Activated T-cell treated with anti-CD3 and anti-CD28 coated beads, Interleukin-2, amount 50 U/mL, for 72 hours (primary cell): ENCODE measurements at places on chromosomes 11 and 22. TPM values are rescaled to one million over a fixed set of nuclear protein-coding genes. Genes with fewer than 3 reads are reported as not detected.

DNA sequence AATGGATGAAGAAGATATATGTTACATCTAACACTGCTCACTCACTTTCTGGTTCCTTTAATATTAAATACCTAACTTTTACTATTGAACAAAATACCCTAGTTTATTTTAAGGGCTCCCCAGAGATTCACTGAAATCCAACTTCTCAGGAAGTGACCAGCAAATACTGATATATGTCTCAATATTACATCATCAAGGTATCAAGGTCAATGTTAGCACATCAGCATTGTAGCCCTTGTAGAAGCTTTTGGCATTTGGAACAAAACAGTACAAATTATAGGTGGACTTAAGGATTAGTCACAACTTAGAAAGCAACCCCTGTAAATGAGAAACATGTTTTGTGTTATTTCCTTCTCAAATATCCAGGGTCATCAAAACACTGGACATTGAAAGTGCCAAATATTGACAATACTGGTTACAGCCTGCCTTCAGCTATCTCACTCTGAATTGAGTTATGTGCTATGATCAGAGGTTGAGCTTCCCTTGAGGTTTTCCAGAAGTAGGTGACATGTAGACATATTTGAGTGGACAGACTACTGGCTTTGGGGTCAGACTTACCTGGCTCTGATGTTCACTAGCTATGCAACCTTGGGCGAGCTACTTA is 1.9 kb upstream of the ATL3 start:
- no peak for DNase-seq

Gene CRYBB1
- total RNA-seq: not detected

Gene CATSPER1
- 0.49 TPM for total RNA-seq

DNA sequence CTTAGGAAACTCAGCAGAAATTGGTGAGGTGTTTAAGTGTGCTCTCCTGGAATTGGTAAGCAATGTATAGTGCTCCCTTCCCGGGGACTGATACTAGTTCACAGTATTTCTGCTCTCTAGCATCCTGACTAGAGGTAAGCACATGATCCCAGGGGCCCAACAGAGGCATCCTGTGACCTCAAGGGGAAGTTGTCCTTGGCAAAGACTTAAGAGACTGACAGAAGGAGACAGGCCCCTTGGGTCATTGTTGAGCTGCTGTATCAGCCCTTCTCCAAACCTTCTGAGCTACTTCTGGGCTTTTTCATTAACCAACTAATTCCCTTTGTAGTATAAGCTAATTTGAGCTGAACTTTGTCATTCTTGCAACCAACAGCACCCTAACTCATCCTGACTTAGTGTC is 4.3 kb upstream of the TBC1D22A start:
- no peak for DNase-seq

Gene SLC39A13
- 21.0 TPM for total RNA-seq

GRCh38 chr11:65880027-65880426 is 390 bp downstream of the CTSW start:
- DNase-seq: no peak

GRCh38 chr11:1779806-1780699 is 16.3 kb upstream of the CTSD start:
- no peak for DNase-seq

Gene TPH1
- 0.25 TPM for total RNA-seq

DNA sequence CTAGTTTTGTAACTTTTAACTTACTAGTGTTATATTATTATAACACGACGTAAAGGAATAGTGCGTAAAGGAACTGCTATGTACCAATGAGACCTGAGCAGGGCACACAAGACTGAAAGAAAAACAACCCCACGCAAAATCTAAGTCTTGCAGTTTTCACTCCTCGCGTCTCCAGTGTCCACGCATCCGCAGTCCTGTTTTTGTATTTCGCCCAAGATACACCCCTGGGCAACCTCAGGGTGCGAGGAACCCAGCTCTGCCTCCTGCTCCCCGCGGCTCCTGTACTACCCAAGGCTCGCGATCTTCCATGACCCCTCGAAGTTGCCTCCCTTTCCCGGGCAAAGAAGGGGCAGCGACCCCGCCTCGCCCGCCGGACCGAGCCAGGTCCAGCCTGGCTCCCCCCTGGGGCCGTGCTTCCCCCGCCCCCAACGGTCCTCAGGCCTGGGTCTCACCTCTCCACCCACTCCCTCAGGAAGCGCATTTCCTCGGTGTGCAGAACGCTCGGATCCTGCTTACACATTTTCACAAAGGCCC is 393 bp downstream of the ST13 start:
- DNase-seq: no peak

Gene KRTAP5-7
- total RNA-seq: not detected

Gene NLRP14
- 0.12 TPM for total RNA-seq

DNA sequence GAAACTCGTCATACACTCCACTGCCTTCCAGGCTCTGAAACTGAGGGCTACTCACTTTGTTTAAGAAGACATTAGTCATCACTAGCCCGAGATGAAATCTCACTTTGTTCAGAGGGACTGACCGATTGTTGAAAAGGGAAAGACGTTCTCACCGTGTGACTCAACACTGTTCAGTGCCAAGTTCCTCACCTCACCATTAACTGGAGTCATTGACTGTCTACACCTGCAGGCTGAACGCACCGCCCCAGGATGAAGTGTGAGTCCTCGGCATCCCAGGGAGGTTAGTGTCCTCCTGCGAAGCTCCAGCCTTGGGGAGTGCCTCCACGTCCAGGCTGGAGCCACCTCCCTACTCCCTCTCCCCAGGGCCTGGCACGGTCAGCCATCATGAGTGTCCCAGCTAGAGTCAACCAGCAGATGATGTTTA is 30.4 kb downstream of the FADD start:
- DNase-seq: no peak

- DNase-seq: no peak
These were observed 110.0 kb downstream of the TIMP3 start for GRCh38 chr22:32911503-32911902.

- DNase-seq: no peak
These were observed 61.3 kb upstream of the YPEL1 start for GRCh38 chr22:21796863-21797262.

DNA sequence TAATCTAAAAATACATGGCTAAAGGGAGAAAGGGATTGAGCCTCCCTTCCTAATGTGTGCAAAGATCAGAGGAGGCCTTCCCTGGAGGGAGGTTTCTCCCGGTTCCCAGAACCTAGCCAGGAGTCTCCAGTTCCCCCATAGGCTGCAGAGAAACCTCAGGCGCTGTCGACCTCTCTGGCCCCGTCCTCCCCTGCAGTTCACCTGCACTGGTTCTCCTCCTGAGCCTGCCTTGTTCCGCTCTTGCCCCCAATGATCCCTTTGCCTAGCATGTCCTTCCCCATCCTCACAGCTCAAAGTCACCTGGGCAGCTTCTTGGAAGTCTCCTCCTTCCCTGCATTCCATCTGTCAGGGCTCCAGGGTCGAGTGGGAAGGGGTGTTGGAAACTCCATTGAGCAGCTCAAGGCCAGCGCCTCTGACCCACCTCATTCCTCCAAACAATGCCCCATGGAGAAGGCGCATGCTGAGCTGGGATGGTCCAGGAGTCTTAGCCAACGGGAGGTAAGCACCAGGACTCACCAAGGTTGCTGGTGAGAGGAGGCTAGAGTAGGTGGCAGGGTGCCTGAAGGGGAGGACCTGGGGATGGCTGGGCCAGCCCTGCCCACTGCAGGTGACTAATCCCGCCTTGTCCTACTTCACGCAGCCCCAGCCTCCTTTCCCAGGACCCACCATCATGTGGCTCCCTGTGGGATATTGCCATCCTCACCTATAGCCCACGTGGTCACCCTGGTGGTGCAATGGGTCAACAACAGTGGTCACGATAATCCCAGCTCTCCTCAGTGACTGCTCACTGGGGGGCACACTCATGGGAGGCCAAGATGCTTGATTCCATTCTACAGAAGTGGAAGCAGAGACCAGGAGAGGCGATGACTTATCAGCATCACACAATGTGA is 15.4 kb downstream of the RSPH14 start:
- no peak for DNase-seq
